ENCODE measurements at places on chromosomes 16 and 17.

GRCh38 chr16:48014349-48015135 lies 141.3 kb downstream of the ABCC12 start:
- no peak for DNase-seq

DNA sequence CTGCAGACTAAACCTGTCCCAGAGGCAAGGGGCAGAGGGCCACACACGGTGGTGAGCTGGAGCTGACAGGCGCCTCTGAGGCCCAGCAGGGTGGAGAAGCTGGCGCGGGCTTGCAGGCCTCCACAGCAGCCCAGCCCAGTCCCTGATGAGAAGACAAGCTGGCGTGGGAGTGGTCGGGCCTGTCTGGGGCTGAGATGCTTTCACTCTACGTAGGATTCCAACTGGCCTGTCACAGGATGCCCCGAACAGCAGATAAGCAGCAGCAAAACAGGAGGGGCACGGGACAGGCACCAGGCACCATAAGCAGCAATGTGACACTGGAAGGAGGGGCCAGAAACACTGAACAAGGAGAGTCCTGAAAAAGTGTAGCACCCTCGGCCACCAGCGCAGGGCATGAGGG lies 40.1 kb downstream of the PEMT start:
- no peak for DNase-seq

- DNase-seq, result no peak
These were observed 129.1 kb downstream of the CLEC16A start for GRCh38 chr16:11073407-11073999.

GRCh38 chr17:28569446-28569845 lies 1.9 kb downstream of the PIGS start:
- no peak for DNase-seq

- no peak for DNase-seq
These were observed 16.8 kb upstream of the COG7 start for GRCh38 chr16:23469814-23470213.

DNA sequence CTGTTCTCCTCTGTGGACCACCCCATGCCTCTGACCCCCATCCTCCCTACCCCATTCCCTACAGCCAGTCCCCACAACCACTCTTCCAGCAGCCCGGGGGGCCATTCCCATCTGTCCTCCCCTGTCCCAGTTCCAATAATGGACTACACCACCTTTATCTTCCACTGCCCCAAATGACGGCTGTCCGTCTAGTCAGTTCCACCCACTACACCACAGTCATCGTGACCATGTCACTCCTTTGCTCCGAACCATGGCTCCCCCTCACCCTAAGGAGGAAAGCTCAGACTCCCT lies 15.3 kb downstream of the PDP2 start:
- DNase-seq, result no peak

DNA sequence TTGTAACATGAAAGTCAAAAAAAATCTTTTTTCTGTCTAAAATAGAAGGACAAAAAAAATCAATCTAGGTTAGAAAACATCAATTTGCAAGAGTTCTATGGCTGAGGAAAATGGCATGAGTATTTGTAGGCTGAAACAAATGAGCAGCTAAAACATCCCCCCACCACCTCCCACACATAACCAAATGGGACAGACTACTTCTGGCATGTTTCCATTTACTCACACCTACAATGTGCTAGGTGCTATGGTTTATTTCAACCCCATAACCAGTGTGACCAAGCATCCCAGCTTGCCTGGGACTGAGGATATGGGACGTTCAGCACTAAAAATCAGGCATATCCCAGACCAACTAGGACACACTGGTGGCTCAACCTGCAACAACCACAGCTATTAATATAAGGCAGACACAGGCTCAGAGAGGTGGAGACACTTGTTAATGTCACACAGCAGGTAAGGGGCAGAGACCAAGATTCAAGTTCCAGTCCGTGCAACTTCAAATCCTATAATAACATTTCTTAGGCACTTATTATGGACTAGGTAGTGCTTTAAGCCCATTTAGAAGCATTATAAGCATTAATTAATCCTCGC lies 96.0 kb downstream of the XYLT1 start:
- DNase-seq, result no peak

GRCh38 chr16:13558752-13559151 lies 361.2 kb upstream of the ERCC4 start:
- no peak for DNase-seq

- DNase-seq, result no peak
These were observed 2.7 kb downstream of the FBXO31 start for GRCh38 chr16:87380881-87381280.

DNA sequence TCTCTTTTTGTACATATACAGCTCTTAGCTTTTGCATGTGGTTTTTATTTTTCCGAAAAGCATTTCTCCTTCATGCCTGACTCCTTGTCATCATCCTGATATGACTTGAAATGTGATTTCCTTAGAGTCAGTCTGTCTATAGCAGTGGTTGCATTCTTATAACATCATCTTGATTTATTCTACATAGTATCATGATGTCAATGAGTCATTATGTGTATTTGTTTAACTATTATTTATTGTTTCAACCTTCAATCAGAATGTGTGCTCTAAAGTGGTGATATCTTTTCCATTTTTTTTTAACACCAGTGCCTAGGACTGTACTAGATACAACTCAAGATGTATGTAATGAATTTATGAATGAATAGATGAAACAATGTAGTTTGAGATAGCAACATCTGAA lies 354.9 kb upstream of the CDH8 start:
- no peak for DNase-seq

DNA sequence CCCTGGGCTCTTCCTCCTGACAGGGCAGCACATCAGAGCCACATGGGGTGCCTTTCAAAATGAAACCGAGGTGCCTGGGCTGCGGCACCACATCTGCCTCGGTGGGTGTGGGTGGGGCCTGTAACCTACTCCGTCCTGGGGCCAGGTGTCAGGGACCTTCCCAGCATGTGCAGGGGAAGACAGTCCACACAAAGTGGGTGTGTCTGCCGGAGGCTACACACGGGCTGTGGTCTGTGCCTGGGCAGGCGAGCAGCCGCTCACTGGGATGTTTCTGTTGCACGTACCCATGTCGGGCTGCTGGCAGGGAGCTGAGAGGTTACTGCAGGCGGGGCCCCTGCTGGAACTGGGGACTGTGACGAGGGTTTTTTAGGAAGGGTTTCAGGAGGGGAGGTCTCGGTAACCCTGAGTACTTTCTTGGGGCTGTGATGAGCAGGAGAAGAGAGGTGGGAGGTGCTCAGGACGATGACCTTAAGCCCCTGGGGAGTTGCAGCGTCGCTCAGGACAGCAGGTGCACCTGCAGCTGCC lies 351.2 kb downstream of the SEC14L1 start:
- no peak for DNase-seq

GRCh38 chr17:67412032-67412431 lies 35.0 kb downstream of the PITPNC1 start:
- DNase-seq, result no peak

DNA sequence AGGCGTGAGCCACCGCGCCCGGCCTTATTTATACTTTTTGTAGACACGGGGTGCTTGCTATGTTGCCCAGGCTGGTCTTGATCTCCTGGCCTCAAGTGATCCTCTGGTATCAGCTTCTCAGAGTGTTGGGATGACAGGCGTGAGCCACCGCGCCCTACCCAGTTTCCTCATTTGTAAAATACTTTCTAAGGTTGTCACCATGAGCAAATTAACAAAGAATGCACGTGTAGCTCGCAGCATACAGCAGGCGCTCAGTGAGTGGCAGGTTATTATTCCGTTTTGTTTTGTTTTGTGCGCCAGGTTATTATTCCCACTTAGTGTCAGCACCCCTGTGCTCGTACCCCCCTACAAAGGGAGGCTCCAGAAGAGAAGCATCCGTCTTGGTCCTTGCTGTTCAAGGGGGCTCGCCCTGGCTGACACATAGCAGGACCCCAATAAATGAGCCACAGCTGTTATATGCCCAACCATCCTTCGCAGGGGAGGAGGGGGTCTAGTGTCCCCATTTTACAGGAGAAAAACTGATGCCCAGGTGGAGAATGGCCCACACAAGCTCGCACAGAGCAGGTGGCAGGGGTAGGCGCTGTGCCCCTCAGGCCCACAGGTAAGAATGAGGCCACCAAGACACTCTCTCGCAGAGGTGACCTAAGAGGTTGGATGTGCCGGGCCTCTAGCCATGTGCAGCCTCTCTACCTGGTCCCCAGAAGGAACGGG lies 686 bp upstream of the MIEF2 start:
- no peak for DNase-seq

GRCh38 chr17:63946440-63947363 lies 14.6 kb upstream of the CD79B start:
- no peak for DNase-seq

GRCh38 chr16:88758227-88758943 lies 26.6 kb downstream of the PIEZO1 start:
- DNase-seq, result no peak

DNA sequence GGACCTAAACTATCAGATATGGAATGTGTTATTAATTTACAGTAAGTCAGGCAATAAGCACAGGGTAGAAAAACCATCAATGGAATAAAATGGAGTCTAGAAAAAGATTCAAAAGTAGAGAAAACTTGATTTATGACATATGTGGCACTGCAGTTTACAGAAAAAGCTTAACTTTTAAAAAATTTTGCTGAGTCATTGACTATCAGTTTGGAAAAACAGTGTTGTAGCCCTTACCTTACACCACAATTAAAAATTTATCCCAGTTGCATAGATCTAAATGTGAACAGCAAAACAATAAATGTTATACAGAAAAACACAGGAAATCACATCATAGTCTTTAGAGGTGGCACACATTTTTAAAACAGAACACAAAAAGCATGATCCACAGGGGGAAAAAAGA lies 108.5 kb downstream of the USP22 start:
- DNase-seq, result no peak

- DNase-seq, result no peak
These were observed 562 bp downstream of the PPL start for GRCh38 chr16:4936181-4936990.

GRCh38 chr17:50114849-50115357 lies 15.1 kb downstream of the SAMD14 start:
- no peak for DNase-seq

- DNase-seq, result no peak
These were observed 21.7 kb downstream of the CENPX start for GRCh38 chr17:82000803-82001570.

DNA sequence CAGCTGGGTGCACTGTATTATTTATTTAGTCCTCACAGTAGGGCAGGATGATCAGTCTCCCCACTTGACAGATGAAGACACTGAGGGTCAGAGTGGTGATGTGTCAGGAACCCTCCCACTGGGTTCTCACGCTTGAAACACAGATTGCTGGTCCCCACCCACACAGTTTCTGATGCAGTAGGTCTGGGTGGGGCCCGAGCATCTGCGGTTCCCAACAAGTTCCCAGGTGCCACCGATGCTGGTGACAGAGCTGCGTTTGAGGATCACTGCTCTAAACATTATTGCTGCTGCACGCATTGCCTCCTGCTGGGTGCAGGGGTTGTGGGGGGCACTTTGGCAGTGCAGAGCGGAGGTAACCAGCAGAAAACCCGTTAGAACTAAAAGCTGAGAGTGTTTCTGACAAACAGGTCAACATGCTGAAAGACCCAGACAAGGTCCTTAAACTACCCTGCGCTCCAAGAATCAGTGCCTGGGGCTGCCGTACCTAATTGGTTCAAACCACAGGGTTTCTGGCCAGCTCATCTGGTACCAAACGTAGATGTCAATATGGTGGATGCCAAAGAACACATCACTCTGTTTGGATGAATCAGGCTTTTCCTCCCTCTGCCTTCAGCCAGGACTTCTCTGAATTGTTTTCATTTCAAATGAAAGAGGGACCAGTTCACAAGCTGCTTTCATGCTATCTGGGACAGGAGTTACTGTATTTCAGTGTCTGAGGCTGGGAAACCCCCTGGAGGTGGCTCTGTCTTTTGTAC lies 76.0 kb downstream of the ABCC1 start:
- DNase-seq, result peak; percentile 63

- no peak for DNase-seq
These were observed 121.8 kb downstream of the SPACA3 start for GRCh38 chr17:33113276-33113990.

DNA sequence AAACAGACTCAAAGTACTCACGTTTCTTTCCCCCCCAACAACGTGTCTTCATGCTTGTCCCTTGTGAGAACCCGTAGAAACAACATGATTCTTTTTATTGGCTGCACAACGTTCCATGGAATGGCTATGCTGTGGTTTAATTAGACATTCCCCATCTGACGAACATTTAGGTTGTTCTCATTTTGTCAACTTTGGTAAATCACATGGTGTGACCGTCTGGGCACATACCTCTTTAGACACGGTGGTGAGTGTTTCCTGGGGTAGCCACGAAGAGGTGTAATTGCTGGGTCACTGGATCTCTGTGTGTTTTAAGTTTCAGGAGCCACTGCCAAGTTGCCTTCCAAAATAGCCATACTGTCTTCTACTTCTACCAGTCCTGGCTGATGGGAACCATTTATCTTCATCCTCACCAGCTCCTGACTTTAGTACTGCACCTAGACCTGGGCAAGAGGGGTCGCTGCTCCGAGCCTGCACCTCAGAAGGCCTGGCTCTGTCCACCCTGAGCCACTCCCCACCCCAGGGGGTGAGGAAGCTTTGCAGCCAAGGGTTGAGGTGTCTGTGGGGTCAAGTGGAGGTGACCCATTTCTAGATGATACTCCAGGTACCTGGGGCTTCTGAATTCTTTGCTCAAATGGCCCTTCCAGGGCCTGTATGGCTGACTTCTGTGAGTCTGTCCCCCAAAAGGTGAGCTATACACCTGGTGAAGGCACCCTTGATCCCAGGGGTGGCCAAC lies 84.7 kb downstream of the IRX5 start:
- no peak for DNase-seq

GRCh38 chr17:72169823-72170222 lies 49.0 kb downstream of the SOX9 start:
- DNase-seq, result no peak

- no peak for DNase-seq
These were observed 69.5 kb downstream of the CMIP start for GRCh38 chr16:81514041-81514559.

GRCh38 chr16:22311520-22311919 lies 14.3 kb downstream of the POLR3E start:
- no peak for DNase-seq

GRCh38 chr16:76503091-76503490 lies 225.9 kb downstream of the CNTNAP4 start:
- no peak for DNase-seq

GRCh38 chr17:68807998-68808772 lies 147.0 kb downstream of the ABCA8 start:
- DNase-seq, result no peak

GRCh38 chr17:15341385-15341849 lies at the start of gene TEKT3:
TSS of gene TEKT3 (minus strand) at chr17:15341597. CDS start at chr17:15331585, 10,012 bp downstream.
- no peak for DNase-seq

- DNase-seq, result no peak
These were observed 198.8 kb upstream of the CACNG5 start for GRCh38 chr17:66636111-66636510.

DNA sequence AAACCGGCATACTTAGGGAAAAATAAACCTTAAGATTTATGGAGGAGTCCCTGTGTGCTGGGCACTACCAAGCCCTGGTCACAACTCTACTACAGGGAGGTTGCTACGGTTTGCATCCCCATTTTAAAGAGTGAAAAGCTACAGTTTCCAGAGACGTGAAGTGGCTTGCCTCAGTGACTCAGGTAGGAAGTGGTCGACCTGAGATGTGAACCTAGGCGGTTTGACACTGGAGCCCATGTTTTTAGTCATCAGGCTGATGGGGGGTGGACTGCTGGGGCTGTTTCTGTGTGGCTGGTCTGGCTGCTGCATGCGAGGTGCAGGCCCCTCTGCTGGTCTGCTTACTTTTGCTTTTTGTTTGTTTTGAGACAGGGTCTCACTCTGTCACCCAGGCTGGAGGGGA lies 6.6 kb downstream of the COX6A2 start:
- peak; percentile 52 for DNase-seq
